A673 (cell line): ENCODE measurements at places on chromosomes 2 and 18. TPM values are rescaled to one million over a fixed set of nuclear protein-coding genes. Genes with fewer than 3 reads are reported as not detected.
A peak's percentile ranks its signal among the peaks of the same experiment; 100 is the strongest.

ANO7 gene
- 0.45 and 0.96 TPM in 2 replicates for total RNA-seq

MGAT4A gene
- total RNA-seq: 0.09 and 0.39 TPM in 2 replicates

MZT2A gene
- total RNA-seq: 126 and 149 TPM in 2 replicates

DNA sequence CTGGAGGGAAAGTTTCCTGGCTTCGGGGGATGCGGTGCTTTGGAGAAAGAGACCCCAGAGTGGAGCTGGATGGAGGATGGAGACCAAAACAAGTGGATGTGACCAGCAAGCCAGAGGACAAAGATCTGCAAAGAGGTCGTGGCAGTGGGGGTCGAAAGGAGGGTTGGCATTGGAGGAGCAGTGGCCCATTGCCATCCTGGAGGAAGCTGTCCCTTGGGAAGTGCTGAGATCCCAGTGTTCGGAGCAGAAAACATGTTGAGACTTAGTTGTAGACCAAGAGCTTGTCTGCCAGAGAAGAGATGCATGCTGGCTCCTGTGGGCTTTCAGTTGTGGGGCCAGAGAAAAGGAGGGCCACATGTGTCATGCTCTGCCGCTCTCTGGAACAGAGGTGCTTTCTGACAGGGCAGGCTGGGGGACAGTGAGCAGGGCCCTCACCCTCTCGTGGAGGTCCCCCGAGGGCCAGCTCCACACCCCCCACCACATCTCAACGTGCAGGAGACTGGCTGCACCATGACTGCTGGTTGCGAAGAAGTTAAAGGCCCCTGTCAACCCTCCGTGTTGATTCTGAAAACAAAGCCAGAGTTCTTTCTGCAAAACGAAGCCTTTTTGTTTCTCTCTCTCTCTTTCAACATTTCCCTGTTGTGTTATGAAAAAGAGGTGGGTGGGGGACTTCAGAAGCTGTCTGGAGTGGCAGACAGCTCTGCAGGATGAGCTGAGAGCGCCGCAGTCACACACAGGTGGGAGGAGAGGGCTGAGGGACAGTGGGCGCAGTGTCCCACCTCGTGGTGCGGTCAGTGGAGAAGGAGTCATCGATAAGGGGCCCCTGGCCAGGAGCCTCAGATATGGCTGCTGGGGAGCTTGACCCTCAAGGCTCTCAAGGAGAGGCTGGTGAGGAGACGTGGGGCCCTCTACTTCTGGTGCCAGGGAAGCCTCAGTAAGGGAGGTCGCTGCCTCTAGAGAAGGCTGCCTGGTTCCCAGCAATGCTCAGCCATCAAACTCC, 77.6 kb upstream of the BCL2L11 start:
- DNase-seq: no peak
- H3K36me3 ChIP-seq: no peaks in the 10 kb centered on the region
- H3K4me3 ChIP-seq: no peak overlapping the region
- no peaks in the 10 kb centered on the region for H3K4me1 ChIP-seq
- peaks cover 25% of the 10 kb centered on the region for H3K27me3 ChIP-seq

- DNase-seq: no peak
- H3K27ac ChIP-seq: no peak overlapping the region
- no peaks in the 10 kb centered on the region for H3K27me3 ChIP-seq
- no peak overlapping the region for H3K4me3 ChIP-seq
Measured at GRCh38 chr2:85947593-85947992, 58.8 kb upstream of the ST3GAL5 start.

DNA sequence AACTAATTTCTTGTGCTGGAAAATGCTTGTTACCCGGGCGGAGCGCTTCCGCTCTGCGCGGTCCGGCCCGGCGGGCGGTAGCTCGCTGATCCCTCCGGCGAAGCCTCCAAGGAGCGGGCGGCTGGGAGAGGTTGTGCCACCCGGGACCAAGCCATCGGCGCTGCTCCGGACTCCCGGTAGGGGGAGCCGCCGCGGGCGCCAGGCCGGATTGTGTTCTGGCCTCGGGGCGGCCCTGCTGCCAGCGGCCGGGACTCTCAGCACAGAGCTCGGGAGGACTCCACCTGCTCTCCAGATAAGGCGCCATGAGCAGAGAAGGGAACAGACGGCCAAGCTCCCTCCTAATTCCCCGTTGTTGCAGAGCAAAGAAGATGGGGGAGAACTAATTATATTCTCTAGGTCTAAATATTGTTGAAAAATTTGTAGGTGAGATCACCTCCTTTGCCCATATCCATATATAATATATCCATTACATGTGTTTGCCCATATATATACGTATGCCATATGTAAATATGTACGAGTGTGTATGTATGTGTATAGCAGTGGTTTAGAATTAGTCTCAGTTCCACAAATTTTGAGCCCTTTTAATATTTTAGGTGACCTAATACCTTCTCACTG, 13.8 kb upstream of the SATB2 start:
- H3K27me3 ChIP-seq: peaks cover 21% of the 10 kb centered on the region
- peaks cover 3% of the 10 kb centered on the region for H3K4me1 ChIP-seq

DNA sequence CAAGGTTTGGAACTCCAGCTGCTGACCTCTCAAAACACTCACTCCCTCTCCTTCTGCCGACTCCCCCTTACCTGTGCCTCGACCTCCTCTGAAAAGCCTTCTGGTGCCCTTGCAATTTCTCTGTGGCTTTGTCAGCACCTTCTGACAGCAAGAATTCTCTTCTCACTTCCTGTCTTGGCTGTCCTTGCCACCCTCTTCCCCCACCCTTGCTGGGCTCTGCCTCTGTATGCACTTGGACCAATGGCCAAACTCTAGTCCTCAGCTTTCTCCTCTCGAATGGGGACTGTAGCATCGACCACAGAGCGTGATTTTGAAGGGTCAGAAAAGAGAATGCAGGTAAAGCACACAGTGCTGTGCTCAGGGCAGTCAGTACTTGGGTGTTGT, 99.0 kb downstream of the HS1BP3 start:
- H3K27me3 ChIP-seq: no peaks in the 10 kb centered on the region
- no peaks in the 10 kb centered on the region for H3K36me3 ChIP-seq
- DNase-seq: no peak
- H3K4me1 ChIP-seq: no peaks in the 10 kb centered on the region
- no peak overlapping the region for H3K27ac ChIP-seq

DNA sequence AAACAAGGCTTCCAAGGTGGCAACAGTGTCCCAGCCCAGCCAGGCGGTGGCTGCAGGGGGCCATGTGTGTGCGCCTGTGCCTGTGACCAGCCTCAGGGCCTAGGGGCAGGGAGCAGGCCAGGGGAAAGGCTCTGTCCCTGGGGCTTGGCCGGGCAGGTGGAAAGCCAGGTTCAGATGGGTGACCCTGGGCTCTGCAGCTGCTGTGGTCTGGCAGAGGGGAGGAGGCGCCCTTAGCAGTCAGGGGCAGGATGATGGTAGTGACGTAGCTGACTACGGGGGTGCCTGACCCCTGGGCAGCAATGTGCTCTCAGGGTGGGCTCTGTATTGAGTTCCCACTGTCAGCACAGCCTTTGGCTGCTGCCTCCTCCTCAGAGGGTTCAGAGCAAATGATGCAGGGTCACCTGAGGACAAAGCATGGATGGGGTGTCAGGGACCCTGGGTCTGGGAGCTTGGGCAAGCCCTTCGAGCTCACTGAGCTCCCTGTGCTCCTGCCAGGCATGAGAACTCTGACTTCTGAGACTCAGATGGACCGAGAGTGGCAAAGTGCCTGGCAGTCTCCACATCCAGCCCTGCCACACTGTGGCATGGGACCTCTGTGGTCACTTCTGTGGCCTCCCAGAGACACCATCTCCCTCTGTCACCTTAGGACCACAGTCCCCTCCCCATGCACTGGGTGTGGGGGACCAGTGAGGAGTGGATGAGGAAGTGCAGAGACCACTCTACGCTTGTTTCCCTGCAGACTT, 56.6 kb upstream of the ALPP start:
- H3K27ac ChIP-seq: no peak overlapping the region
- H3K4me1 ChIP-seq: peaks cover under 1% of the 10 kb centered on the region
- no peaks in the 10 kb centered on the region for H3K36me3 ChIP-seq
- no peak overlapping the region for H3K4me3 ChIP-seq
- no peak for DNase-seq

- DNase-seq: peak; percentile 40
- peak overlapping the region; percentile 60 for H3K4me3 ChIP-seq
- H3K36me3 ChIP-seq: no peaks in the 10 kb centered on the region
Measured at GRCh38 chr2:72149556-72150156, 2.0 kb upstream of the CYP26B1 start.

DNA sequence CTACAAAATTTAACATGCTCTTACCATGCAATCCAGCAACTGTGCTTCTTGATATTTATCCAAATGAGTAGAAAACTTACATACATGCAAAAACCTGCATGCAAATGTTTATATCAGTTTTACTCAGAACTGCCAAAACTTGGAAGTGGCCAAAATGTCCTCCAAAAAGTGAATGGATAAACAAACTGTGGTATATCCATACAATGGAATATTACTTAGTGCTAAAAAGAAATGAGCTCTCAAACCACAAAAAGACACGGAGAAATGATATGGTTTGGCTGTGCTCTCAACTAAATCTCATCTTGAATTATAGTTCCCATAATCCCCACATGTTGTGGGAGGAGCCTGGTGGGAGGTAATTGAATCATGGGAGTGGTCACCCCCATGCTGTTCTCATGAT, 267.2 kb downstream of the ZEB2 start:
- H3K27ac ChIP-seq: no peak overlapping the region
- H3K36me3 ChIP-seq: no peaks in the 10 kb centered on the region
- no peaks in the 10 kb centered on the region for H3K27me3 ChIP-seq
- H3K4me3 ChIP-seq: no peak overlapping the region

GRCh38 chr2:213157242-213157641, 5.8 kb upstream of the IKZF2 start:
- no peak overlapping the region for H3K27ac ChIP-seq
- no peaks in the 10 kb centered on the region for H3K27me3 ChIP-seq
- no peak for DNase-seq
- H3K4me3 ChIP-seq: no peak overlapping the region
- peaks cover 41% of the 10 kb centered on the region for H3K4me1 ChIP-seq

- H3K36me3 ChIP-seq: no peaks in the 10 kb centered on the region
- peak; percentile 54 for DNase-seq
- no peaks in the 10 kb centered on the region for H3K27me3 ChIP-seq
- no peak overlapping the region for H3K27ac ChIP-seq
- H3K4me3 ChIP-seq: no peak overlapping the region
- no peaks in the 10 kb centered on the region for H3K4me1 ChIP-seq
Measured at GRCh38 chr18:44537526-44537925, 143.2 kb upstream of the SETBP1 start.

DNA sequence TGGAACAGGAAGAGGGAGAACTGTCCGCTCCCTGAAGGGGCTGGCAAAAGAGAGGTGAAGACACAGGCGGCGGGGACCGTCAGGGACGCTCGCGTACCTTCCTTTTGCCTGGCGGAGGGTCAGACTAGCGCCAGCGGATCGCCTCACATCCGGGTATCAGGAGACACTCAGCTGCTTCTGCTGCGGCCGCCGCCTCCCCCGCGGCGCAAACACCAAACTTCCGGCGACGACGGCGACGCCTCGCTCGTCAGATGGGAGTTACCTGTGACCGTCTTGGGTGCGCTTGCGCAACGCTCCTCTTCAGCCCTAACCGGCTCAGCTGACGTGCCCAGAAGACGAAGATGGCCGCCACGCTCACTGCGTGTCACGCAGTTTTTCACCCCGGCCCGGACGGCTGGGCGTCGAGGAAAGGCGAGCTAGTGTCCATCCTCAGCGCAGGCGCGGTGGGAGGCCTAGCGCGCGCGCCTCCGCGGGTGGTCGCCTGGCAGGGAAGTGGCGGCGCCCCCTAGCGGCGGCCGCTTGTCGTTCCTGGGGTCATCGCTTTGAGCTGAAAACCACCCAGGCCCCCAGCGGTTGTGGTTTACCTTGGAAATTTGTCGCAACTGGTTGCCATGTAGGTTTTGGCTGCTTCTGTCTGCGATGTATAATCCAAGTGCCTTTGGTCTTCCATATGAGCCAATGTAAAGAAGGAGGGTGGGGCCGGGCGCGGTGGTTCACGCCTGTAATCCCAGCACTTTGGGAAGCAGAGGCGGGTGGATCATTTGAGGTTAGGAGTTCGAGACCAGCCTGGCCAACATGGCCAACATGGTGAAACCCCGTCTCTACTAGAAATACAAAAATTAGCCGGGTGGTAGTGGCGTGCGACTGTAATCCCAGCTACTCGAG, at the start of gene ESCO1:
Gene ESCO1, minus strand, starts transcription at position 179 of the 885 bp plus-strand sequence. CDS start 25,861 bp downstream, outside the sequence.
- no peaks in the 10 kb centered on the region for H3K36me3 ChIP-seq
- peak; percentile 96 for DNase-seq
- no peaks in the 10 kb centered on the region for H3K27me3 ChIP-seq
- peak within 1 kb of the TSS; percentile 97 for H3K4me3 ChIP-seq

- peaks cover 18% of the 10 kb centered on the region for H3K27me3 ChIP-seq
- H3K4me3 ChIP-seq: no peak overlapping the region
- no peaks in the 10 kb centered on the region for H3K4me1 ChIP-seq
- no peak overlapping the region for H3K27ac ChIP-seq
- no peak for DNase-seq
- H3K36me3 ChIP-seq: no peaks in the 10 kb centered on the region
Measured at GRCh38 chr2:239540174-239540573, 139.4 kb upstream of the HDAC4 start.
